ENCODE measurements at places on chromosomes 7 and 10.

DNA sequence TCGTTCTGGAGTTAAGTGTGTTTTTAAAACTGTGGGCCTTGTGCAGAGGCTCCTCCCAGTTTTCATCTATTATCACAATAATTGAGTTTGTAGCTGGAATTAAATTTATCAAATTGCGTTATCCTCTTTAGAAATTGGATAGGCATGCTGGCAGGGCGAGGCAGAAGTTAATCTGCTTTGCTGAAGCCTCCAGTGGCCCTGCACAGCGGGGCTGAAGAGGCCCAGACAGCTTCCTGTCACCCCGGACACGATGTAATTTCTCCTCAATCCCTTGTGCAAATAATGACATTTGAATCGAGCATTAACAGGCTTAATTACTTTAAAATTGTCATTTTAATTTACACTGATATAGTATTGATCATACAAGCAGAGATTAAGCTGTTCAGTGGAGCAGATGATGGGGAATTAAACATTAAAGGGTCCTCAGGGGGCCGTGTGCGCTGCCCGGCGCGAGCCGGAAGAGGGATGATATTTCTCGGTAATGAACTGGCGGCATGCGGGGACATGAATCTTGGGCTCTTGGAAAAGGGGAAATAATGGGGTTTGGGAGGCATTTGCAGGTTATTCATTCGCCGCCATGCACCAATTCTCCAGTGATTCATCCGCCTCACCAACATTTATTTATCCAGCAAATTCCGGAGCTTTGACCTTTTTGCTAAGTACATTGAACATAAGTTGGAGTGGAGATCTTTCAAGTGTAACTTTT, 118.5 kb downstream of the NKX6-2 start:
- no peak for DNase-seq

- DNase-seq: no peak
Measured at GRCh38 chr10:83636826-83637225, 502.5 kb upstream of the GHITM start.

DNA sequence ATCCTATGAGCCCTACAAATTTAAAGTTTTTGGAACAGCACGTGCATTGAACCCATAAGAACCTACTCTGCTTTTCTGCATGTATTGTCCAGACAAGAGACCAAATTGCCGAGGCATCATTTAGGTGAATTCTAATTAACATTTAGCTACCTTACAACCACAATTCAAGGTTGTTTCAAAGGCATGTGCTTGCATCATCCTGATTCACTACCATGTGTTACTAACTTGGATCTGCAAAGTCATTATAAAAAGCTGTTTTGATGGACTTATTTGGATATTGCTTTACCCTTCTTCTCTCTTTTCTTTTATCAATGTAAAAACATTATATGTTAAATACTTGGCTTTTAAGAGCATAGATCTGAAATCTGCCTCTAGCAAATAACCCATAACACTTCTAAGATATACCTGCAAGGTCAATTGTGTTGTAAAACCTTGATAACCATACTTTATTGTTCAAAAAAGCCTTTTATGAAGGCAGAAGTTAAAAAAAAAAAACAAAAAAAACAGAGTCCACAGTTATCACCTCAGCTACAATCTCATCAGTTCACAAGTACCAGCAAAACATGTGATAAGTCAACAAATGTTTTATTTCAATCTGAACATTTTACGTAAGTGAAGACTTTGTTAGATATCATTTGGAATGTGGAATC, 51.9 kb downstream of the CFTR start:
- DNase-seq: no peak

DNA sequence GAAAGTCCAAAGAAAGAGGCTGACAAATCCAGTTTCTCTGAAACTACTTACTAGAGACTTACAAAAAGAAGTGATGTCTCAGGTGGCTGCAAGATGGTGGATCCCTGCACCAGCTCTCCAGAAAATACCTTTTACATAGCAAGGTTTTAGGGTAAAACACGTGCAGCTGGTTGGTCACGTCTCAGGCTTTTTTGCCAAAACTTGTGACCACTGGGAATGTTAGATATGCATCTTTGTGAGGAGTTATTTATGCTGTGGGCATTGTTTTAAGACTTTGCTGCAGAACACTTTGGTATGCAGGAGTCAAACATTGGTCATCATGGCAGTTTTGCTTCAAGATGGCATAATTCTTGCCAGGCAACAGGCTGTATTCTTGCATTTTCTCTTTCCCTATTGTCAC, 1352.8 kb downstream of the REEP3 start:
- DNase-seq: no peak

- DNase-seq: no peak
Measured at GRCh38 chr7:149022756-149023360, 5.4 kb downstream of the PDIA4 start.

DNA sequence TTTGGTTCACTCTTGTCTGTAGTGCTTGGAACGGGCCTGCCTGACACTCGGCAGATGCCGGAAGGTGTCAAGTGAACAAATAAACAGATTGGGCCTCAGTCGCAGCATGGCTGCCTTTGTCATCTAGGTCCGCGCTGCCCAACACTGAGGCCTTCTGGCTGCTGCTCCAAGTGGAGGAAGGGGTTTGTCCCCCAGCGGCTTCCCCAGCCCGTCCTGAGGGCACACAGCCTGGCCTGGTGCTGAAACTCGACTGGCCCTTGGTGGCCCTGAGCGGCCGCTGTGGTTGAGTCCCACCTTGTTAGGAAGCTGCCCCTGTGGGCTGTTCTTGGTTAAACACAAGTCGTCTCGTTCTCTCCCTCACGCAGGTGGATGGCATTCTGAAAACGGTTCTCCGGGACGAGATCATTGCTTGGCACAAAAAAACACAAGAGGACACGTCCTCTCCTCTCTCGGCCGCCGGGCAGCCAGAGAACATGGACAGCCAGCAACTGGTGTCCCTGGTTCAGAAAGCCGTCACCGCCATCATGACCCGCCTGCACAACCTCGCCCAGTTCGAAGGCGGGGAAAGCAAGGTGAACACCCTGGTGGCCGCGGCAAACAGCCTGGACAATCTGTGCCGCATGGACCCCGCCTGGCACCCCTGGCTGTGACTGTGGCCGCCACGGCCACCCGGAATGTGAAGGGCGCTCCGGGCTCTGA, 132.1 kb downstream of the SMURF1 start:
- no peak for DNase-seq

DNA sequence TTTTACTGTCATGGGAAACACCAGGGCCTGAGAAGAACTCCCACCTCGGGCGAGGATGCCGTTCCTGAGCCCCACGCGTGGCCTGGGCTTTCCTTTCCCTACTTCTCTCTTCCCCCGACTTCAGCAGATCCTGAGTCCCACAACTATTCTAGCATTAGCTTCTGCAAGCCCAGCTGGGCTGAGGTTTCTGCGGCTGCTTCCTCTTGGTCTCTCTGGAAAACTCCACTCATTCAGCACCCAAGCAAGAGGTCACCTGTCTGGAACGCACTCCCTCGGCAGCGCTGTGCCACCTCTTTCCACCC, 761 bp upstream of the DOCK1 start:
- no peak for DNase-seq

DNA sequence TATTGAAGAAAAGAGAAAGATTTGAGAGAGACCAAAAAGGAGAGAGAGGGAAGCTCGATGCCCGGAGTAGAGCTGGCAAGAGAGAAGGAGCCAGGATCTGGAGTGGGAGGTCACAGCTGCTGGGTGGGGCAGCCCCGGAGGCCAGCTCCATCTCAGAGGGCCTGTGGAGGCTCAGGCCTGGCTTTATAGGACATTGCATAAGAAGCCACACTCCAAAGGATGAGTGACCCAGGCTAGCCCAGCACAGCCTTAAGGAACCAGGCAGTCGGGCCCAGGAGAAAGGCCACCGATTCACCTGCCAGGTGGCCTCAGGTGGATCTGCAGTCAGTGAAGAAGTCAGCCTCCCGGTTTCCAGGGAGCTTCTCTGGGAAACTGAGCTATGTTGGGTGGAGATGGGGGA, 676 bp downstream of the PLAC9 start:
- DNase-seq: no peak

DNA sequence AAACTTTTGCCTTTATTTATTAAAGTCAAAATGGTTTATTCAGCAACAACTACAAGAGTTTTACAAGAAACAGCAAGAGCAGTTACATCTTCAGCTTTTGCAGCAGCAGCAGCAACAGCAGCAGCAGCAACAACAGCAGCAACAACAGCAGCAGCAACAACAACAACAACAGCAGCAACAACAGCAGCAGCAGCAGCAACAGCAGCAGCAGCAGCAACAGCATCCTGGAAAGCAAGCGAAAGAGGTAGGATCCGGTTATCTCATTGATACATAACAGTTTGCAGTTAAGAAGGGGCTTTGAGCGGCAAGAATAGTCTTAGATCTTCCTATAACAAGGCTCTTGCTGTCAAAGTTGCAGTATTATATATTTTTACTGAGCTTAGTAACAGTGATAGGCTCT, 215.1 kb downstream of the FOXP2 start:
- DNase-seq: no peak

DNA sequence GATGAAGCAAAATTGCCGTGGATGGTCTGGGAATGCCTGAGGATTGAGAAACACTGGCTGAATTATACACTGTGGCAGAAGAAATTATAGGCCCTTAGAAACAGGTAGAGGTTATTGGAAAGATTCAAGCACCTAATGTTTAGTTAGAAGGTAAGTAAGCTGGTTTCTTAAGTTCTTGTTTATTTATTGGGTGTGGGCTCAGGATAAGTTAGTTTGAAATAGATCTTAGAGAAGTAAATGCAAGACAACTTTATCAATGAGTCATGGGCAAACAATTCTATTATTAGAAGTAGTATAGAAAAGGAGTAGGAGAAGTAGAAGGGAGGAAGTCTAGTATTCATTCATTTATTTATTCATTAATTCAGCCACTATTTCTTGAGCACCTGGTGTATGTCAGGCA, 96.5 kb downstream of the KAT6B start:
- no peak for DNase-seq

- DNase-seq: no peak
Measured at GRCh38 chr7:132805766-132806165, 229.5 kb upstream of the PLXNA4 start.

GRCh38 chr7:22635349-22635748, 91.7 kb upstream of the IL6 start:
- no peak for DNase-seq

DNA sequence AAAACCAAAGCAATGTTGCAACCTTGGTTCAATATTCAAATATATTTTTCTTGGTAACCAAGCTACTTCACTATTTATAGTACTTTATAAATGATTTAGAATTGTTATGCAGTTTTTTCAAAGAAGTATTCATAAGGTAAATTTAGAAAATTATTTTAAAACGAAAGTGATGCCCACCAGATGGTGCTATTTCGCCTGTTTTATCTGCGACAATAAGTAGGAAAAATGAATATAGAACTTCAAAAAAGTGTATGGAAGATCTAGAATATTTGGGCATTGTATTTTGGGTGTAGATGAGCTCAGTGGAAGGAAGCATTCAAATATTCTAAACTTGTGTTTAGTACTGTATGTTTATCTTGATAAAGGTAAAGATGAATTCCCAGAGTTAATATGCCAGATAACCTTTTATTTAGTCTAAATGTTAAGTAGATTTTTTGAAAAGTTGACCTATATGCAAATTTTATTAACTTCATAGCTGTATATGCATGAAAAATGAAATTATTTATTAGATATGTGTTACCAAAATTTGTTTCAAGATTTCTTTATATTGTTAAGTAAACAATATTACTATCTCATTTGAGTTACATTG, 93.2 kb downstream of the ADK start:
- no peak for DNase-seq

- no peak for DNase-seq
Measured at GRCh38 chr10:132788180-132788830, 2.4 kb upstream of the NKX6-2 start.

DNA sequence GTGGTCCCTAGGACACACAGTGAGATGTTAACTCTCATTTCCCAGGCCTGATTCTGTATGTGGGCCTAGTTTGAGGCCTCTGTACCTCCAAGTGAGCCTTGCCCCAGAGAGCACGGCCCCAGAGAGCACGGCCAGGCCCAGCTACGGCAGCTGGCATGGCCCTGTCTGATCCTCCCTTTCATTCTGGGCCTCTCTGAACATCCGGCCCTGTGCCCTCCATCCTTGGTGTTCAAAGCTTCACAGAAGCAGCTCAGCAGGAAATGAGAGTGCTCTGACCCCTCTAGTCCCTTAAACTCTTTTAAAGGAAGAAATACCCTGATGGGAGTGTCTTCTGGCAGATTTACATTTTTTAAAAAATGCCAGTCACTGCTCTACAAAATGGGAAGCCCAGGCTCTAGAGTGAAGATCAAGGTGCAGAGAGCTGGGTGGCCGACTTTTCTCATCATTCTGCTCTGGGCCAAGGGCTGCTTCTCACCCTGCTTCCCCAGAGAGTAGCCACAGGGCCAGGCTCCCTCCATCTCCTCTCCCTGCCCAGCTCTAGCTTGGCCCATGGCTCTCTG, 171.9 kb downstream of the RPS24 start:
- DNase-seq: no peak

- no peak for DNase-seq
Measured at GRCh38 chr10:70683601-70683934, 11.3 kb downstream of the ADAMTS14 start.

- DNase-seq: no peak
Measured at GRCh38 chr7:50687575-50688225, 95.0 kb downstream of the GRB10 start.

GRCh38 chr7:46494028-46494427, 573.0 kb upstream of the IGFBP3 start:
- no peak for DNase-seq

DNA sequence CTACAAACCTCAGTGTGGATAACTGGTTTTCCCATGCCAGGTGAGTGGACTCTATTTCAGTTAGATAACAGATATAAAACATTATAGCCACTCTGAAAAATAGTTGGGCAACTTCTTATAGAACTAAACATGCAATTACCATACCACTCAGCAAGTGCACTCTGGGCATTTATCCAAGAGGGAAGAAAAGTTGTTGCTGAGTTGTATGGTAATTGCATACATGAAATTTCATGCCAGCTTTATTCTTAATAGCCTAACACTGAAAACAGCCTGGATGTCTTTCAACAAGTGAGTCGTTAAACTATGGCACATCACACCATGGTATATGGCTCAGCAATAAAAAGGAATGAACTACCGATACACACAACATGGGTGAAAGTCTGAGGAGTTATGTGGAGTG, 10.6 kb upstream of the UPP1 start:
- no peak for DNase-seq
